ENCODE measurements at places on chromosomes 1 and 21. TPM values are rescaled to one million over a fixed set of nuclear protein-coding genes. Genes with fewer than 3 reads are reported as not detected.

ARHGEF16 gene
- 110 TPM for total RNA-seq

- DNase-seq, result no peak
Observed at GRCh38 chr1:210291786-210292230, 36.9 kb upstream of the HHAT start.

B4GALT2 gene
- 19.8 TPM for total RNA-seq

GRCh38 chr21:17829472-17829871, 10.3 kb upstream of the C21orf91 start:
- no peak for DNase-seq

EXO1 gene
- total RNA-seq, result 0.89 TPM

DNA sequence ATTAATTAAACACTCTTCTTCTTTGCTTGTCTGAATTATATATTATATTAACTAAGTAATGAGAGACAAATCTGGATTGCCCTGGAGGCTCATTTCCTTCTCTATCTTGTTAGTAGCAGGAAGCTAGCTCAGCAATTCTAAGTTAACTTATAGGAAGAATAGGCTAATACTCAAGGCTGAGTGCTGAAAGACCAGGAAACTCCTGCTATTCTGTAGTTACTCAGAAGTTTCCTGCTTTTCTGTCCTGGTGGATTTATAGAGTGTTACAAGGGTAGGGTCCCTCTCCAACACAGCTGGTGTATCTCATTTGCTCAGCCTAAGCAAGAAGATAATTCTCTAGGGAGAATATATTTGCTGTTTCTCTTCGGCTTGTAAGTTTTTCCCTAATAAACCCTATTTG, 29.2 kb downstream of the HSPA13 start:
- no peak for DNase-seq

All from stomach (tissue), 19 donors.